ENCODE measurements at places on chromosomes 5 and 9. TPM values are rescaled to one million over a fixed set of nuclear protein-coding genes. Genes with fewer than 3 reads are reported as not detected.

Gene LTC4S
- 2.3 TPM for total RNA-seq

Gene SLC46A2
- total RNA-seq: 0.04 TPM

Gene MYMK
- total RNA-seq: 23.0 TPM

Gene SPINK7
- total RNA-seq: not detected

Gene BRD9
- total RNA-seq: 29.7 TPM

Gene SPATA31C1
- 0.04 TPM for total RNA-seq

Gene MYOZ3
- 7.7 TPM for total RNA-seq

Gene SLC6A7
- 0.35 TPM for total RNA-seq

Gene BARHL1
- not detected for total RNA-seq

Gene SOHLH1
- total RNA-seq: not detected

Gene ORM2
- not detected for total RNA-seq

Gene ANKRD31
- 0.27 TPM for total RNA-seq

Gene TEK
- total RNA-seq: 17.1 TPM

Gene MAMDC2
- total RNA-seq: 9.0 TPM

Gene JAKMIP2
- 2.0 TPM for total RNA-seq

Gene LEAP2
- 1.4 TPM for total RNA-seq

Gene CAPSL
- total RNA-seq: not detected

All from muscle of leg (tissue), 16 donors.